ENCODE measurements at places on chromosomes 2 and 18.

DNA sequence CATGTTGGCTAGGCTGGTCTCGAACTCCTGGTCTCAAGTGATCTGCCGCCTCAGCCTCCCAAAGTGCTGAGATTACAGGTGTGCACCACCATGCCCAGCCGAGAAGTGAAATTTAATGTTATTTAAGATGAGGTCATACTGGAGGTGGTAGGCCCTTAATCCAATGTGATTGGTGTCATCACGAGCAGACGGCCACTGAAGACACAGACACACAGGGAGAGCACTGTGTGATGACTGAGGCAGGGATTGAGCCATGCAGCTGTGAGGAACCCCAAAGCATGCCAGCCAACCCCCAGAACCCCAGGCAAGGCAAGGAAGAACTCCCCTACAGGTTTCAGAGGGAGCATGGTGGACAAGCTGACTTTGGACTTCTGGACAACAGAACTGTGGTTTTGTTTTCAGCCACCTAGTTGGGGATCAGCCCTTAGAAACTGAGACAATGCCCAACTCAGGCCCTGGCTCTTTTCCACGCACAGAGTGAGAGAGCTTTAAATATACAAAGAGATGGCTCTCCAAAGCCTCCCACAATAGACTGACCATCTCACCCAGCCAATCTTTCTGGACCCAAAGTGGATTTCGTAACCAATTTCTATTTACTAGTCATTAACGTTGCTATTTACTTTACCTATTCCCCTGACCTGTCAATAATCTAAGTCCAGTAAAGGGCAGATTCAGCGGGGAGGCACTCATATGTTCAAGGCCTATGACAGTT lies 34.2 kb downstream of the TBC1D8 start:
- DNase-seq: no peak

DNA sequence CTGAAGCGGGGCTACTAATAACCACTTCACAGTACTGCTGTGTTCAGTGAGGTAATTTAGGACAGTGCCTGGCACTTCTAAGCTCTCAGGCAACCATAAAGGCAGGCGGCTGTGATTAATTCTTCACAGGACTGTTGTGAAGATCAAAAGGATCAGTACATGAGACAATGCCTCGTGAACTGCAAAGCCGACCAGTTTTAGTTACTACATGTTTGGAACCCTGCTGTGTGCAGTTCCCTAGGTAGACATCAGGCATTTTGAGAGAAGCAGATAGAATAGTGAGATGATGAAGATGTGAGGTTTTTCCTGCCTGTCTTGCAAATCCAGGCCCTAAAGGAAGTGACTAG lies 19.1 kb downstream of the EFHD1 start:
- no peak for DNase-seq

GRCh38 chr2:109209412-109209811 lies 80.4 kb downstream of the SH3RF3 start:
- no peak for DNase-seq

GRCh38 chr2:57204364-57204763 lies 842.2 kb upstream of the VRK2 start:
- no peak for DNase-seq

DNA sequence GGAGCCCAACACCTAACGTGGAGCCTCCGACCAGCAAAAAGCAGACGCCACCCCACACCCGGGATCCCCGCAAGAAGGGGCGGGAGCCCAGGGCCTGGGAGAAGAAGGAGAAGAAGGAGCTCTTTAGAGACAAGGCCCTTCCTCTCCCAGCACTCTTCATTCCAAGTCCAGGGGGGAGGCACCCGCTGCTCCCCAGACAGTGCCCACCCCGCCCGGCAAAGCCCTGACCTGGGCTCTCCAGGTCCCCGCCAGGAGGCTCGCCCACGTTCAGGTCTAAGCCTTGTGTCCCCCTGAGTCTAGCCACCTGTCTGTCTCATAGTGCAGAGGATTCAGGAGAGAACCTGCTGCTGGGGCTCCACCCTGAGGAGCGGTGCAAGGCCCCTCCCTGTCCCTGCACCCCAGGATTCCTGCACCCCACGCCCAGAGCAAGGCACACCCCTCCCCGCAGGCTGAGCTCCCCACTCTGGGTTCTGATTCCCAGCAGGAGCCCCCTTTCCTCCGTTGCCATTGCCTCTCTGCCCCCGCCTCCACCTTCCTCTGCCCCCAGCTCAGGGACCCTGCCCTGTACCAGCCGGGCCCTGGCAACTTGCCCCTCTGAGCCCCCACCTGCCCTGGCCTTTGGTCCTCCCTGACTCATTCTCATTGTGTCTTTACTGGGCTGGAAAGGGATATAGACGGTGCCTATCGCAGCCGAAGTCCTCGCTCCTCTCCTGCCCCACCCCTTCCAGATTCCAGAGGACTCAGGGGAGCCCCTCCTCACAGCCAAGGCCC lies 33.5 kb upstream of the GPC1 start:
- no peak for DNase-seq

GRCh38 chr2:169452080-169452479 lies 27.2 kb upstream of the BBS5 start:
- no peak for DNase-seq

DNA sequence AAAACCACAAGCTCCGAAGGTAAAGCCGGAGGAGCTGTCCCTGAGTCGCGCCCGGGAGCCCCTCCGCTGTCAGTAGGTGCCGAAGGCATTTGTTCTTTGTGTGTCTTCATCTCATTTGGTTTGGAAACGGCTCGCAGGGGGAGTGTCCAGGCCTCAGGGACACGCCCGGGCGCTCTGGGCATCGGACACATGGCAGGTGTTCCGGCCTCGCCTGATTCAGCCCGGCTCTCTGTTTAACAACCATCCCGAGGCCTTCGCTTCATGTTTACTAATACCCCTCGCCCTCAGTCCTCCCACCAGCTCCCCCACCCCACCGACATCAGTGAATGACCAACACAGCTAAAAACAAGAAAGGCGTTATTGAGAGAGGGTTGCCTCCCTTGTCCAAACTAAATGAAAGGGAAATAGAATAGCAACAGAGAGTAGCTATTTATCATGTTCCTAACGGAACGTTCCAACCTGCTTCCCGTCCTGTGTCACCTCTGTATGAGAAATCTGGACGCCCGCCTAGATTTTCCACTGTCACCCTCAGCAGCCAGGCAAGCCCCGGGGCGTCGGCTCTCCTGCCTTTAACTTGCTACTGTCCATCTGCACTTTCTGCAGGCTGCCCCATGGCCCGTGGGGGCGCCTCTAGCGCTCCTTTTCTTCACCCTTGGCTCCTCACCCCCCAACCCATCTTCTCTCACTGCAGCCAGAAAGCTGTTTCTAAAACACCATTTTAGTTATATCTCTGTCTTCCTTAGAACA lies 73.9 kb downstream of the MYCN start:
- no peak for DNase-seq

DNA sequence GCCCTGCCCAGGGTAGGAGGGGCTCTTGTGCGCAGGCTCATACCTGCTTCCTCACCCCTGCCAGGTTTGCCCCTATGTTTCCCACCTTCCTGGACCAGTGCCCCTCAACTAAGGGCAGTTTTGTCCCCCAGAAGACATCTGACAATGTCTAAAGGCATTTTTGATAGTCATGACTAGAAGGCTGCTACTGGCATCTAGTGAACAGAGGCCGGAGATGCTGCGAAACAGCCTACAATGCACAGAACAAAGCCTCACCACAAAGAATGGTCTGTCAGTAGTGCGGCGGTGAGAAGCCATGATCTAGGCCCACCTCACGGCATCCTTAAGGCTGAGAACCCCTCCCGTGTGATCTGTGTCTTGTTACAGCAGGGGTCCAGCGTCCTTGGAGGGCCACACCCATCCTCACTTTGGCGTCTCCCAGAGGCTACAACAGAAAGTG lies 96.0 kb downstream of the TMEM17 start:
- DNase-seq: no peak

DNA sequence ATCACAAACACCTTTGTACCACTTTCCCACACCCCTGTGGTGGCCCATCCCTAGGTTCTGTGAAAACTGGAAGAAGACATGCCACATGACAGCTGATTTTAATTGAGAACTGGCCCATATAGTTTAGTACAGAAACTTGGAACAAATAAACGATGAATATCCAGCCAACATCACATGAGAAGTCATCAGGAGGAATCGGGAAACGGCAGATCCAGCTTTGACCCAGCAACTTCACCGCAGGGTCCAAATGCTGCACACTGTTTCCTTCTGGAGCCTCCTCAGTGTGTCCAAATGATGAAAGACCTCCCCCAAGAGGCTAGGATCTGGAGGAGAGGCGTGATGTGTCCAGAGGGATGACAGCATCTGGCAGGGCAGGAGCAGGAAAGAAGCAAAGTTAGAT lies 75.5 kb downstream of the COPS8 start:
- DNase-seq: no peak

GRCh38 chr2:11506611-11506969 lies 27.3 kb upstream of the GREB1 start:
- DNase-seq: no peak

DNA sequence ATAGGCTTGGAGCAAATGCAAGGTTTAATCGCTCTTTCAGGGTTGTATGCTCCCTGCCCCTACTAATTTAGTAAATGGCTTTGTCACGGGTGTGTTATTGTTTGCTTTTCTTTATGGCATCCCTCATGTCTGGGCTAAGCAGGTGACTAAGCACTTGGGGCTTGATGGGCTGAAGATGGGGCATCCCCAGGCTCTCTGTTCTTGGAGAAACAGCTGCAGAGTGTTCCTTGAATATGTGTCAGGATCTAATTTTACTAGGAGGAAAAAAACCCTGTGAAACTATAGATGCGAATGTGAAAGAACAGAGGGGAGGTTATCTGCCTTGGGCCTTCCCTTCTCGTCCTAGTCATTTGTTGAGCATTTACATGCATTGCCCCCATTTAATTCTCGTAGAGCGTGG lies 94.7 kb upstream of the TAF1B start:
- no peak for DNase-seq

DNA sequence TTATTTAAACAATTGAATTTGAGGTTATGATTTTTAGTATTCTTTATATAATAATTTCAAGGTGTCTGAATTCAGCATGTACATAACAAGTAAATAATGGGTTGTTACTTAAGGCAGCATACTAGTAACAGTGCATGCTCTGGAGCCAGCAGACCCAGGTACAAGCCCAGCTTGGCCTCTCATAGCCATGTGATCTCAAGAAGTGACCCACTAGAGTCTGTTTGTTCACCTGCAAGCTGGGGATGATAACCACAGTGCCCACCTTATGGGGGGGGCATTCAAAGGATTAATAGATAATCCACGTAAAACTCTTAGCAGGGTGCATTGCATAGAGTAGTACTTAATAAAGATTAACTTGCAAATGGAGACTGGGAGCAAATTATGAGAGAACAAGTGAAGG lies 163.6 kb downstream of the TRABD2A start:
- DNase-seq: no peak
